ENCODE measurements at places on chromosomes 3 and 15.

DNA sequence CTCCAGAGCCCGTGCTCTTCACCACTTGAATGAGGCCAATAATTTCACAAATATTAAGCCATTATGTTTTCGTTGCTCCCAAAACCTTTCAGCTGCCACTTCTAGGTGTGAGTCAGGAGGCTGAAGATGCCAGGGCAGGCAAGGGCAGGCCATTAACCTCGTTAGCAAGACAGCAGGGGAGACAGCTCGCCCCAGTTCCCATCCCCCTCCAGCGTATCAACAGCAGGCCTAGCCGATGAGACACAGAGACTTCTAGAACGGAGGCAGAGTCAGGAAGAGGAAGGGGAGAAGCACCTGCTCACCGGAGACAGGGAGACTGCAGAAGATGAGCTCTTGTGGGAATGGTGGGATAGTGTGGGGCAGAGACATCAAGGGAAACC, 28.0 kb upstream of the PLA2G4E start:
- peak; percentile 59 for DNase-seq

- DNase-seq = no peak
Observed at GRCh38 chr3:43353923-43354670, 67.8 kb downstream of the SNRK start.

DNA sequence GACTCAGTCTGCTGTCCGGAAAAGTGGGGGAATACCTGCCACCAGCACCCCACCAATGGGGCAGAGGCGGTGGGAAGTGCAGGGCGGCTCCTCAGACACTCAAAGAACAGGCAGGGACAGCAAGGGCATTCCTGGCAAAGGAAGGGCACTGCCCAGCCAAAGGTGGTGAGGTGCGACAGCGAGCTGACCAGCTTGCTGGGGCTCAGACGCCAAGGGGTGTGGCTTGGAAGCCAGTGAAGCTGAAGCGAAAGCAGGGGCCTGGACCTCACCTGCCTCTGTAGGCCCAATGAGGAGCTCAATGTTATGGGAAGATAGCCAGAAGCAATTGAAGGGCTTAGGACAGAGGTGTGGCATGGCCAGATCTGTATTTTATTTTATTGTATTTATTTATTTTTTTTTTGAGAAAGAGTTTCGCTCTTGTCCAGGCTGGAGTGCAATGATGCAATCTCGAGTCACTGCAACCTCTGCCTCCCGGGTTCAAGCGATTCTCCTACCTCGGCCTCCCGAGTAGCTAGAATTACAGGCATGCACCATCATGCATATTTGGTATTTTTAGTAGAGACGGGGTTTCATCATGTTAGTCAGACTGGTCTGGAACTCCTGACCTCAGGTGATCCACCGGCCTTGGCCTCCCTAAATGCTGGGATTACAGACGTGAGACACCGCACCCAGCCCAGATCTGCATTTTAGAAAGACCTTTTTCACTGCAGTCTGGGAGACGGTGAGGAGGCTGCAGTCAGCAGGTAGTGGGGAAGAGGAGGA, 4.4 kb upstream of the LMAN1L start:
- no peak for DNase-seq

- peak; percentile 87 for DNase-seq
Observed at GRCh38 chr15:95326431-95327182, 1003.9 kb upstream of the NR2F2 start.

GRCh38 chr3:55899887-55900286, 412.8 kb upstream of the WNT5A start:
- DNase-seq = peak; percentile 49

DNA sequence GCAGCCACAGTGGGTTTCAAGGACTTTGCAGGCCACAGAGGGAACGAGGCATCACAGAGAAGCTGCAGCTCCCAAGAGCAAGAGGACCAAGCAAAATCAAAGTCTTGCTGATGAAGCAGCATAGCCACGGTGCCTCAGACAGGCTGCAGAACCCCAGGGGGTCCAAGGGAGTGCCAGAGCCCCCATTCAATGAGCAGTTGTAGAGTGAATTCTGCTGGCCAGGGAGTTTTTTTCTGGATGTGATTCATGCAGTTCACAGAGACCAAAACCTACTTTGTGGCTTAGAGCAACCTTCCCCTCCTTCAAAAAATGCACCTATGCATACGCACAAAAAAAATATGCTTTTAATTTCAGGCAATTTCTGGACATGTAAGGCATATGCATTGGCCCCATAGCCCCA, 409.0 kb downstream of the VPS13C start:
- peak; percentile 11 for DNase-seq

DNA sequence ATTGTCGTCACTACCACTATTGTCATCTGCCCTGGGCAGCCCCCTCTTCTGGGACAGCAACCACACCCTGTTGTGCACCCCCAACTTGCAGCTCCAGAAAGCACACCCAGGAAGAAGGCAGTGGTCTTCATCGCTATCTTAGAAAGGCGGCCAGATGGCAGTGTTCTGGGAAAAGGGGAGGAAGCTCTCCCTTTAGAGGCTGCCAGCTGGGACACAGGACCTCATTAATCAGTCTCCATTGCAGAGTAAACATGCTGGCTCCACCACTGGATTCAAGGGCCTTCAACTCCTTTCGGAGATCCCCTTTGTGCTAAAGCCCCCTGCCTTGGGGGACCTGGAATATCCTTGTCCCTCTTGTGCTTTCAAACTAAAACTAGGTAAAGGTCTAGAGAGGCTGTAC, 199.3 kb upstream of the LINGO1 start:
- no peak for DNase-seq

- DNase-seq = no peak
Observed at GRCh38 chr3:26713091-26713490, 90.5 kb downstream of the LRRC3B start.

DNA sequence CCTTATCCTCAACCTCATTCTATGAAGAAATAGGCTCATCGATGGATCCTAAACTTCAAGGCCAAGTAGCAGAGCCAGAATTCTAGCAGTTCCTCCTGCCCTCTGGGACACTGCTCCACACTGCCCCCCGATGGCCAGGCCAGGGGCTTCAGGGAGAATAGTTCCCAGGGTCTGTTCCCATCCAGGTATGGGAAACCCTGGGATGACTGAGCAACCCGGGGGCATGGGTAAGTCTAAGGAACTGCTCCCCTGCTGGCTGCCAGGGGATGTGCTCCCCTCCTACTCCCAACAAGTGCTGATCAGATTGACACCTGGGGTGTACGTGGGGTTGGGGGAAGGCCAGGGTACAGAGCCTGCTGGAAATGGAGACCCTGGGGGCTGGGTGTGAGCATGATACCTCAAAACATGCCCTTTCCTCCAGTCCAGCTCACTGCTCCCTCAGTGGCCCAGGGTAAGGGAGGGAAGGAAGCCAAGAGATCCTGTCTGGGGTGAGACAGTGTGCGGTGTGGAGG, 7.6 kb downstream of the ULK3 start:
- DNase-seq = peak; percentile 98

GRCh38 chr3:11919390-11919789, 72.7 kb upstream of the TAMM41 start:
- peak; percentile 58 for DNase-seq

- peak; percentile 73 for DNase-seq
Observed at GRCh38 chr15:41333026-41333562, 413 bp downstream of the NUSAP1 start.

DNA sequence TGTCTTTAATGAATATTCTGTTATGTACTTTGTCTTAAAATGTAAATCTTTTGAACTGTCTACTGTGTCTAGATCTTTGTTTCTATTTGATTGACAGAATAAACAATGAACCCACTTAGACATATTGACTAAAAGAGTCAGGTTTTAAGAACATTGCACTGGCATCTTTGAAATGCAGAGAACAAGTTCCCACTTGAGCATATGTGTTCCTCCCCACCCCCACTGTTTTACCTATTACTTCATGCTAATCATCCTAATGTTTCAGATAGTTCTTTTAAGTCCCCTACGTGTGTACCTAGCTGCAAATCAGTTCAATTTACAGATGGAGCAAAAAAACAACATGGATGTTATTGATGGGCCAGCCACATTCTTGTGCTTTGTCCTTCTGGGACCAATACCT, 11.7 kb upstream of the TCF12 start:
- DNase-seq = no peak

- no peak for DNase-seq
Observed at GRCh38 chr3:44962621-44963393, 13.2 kb downstream of the ZDHHC3 start.

Data from H7 (cell line).